ENCODE measurements at places on chromosomes 2 and 18.

DNA sequence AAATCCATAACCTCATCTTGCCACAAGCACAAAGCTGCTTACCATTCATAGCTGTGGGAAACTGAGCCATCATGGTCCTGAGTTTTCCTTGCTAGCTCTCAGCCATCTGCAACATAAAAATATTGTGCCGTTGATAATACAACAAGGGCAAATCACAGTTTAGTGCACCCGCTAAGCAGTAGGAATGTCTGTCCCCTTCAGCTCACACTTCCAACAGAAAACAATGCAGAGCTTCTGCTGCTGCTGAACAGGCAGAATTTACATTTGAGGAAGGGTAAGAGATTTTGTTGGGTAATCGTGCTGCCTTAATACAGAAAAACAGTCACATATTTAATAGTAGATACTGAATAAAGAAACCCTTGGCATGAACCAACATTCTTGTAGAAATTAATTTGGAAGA lies 32.3 kb downstream of the ITSN2 start:
- DNase-seq, result no peak

DNA sequence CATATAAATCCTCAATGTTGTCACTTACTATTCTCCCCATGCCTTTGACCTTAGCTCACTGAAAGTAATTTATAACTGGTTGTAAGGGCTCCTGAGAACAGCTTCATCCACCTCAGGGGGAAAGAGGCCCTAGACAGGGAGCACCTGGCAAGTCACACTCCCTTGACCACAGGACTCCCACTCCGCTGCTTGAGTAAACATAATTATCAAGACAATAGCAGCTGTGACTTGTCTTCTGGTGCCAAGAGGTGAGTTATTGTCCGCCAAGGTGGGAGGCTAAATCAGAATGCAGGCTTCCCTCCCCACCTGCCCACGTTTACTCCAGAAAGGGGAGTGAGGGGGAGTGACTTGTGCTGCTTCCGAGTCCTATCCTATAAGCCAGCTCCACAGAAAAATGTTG lies 230.6 kb upstream of the LRATD1 start:
- no peak for DNase-seq

GRCh38 chr2:10873171-10873570 lies 38.6 kb upstream of the KCNF1 start:
- no peak for DNase-seq

- peak; percentile 21 for DNase-seq
Observed at GRCh38 chr2:211455216-211455841, 898.9 kb downstream of the CPS1 start.

- no peak for DNase-seq
Observed at GRCh38 chr2:32756074-32756727, 128.4 kb downstream of the TTC27 start.

DNA sequence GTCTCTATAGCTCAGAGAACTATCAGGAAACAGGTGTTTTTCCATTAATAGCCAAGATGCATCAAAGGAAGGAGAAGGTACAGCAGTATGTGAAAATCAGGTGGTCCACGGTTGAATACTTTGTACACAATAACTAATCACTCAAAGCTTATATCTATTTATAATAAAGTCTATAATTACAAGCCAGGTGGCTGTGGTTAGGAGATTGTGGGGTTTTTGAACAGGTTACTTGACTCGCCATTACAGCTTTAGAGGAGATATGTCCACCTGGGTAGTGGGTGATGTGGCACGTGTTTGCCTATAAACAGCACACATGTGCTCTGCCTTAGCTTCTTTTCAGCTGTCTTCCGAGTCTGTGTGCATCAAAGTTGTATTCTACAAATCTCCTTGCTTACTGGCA lies 892.2 kb upstream of the ZEB2 start:
- DNase-seq, result no peak

DNA sequence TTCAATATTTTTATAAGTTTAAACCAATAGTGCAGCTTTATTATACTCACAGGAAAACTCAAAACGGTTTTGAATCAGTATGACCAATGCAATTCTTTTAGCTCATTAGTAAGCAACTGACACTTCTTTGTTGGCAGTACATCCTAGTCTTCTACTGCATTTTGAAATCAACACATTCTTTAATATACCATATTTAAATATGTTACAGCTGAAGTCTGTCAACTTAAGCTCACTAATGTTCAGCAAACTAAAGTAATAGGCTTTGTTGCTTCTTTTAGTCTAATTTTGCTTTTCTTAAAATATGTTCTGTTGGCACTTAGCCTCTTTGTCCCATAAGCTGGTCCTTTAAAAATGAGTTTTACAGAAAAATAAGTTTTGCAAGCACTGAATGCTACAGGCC lies 55.4 kb upstream of the CCBE1 start:
- no peak for DNase-seq

DNA sequence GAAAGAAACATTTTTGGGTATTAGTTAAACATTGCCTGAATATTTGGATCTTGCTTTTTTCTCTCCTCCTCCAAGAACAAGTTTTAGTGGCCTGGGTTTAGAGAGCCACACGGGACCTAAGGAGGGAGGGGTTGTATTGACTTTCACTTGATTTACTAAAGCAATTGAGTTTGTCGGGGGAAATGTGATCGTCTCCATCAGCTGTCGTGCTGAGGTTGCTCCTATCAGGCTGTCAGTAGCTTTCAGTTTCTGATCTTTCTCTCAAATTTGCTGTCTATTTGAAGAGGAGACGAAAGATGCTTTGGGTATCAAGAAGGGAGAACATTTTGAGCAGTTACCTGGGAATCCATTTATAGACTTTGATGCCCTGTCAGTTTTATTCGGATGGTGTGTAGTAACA lies 106.0 kb downstream of the SETBP1 start:
- DNase-seq, result peak; percentile 55

DNA sequence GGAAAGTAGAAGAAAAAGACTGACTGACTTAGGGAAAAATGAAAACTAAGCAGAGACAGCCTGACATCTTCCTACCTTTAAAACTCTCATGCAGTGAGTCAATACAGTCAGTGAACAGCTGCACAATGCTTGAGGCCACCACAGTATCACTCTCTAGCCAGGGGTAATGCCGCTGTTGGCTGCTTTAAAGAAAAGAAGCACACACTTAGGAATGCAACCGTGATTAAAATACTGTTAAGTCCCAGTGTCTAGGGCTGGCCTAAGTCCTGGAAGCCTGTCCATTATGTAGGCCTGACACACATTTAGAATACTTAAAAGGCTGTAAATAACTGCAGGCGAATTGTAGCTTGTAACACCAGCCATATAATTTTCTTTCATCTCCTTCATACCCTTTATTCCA lies 50.7 kb downstream of the SIGLEC15 start:
- DNase-seq, result no peak

DNA sequence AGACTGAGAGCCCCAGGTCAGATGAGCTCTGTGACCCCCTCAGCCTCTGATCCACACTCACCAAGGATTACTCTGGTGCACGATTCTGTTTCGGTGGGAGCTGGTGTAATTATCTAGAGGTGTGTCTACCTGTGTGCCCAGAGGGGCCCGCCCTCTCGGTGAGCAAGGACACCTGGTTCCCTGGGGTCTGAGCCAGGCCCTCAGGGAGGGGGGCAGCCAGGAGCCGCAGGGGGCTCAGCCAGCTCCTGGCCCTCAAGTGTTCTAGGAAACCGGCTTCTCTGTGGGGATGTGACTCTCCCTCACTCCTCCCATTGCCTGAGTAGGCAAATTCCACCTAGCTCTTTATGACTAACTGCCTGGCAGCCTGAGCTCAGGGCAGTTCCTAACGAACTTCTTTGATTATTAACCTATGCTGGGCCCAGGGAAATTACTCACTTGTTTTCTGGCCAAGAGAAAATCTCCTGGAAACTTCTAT lies 17.4 kb downstream of the AGAP1 start:
- no peak for DNase-seq

GRCh38 chr2:16475986-16476567 lies 189.6 kb downstream of the CYRIA start:
- no peak for DNase-seq
